ENCODE measurements at places on chromosomes 3 and 15.

DNA sequence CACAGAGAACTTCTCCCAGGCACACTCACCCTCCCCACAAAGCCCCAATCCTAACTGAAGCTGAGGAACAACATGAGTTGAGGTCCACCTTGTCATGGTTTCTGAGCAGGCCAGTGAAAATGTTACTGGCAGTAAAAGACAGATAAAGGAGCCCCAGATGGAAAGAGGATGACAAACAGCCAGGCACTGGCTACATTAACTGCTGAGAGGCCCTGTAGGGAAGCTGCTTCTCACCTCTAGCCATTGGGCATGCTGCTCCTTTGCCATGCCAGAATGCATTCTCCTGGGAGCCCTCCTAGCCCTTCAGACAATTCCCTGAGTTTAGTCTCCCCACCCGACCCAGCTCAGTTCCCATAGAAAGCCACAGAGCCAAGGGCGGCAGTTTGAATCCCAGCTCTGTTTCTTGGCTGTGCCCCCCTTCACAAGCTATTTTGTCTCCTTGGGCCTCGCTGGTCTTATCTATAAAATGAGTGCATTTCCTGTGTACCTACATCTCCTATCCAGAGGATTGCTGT lies 60.5 kb downstream of the LMCD1 start:
- no peak for DNase-seq

- no peak for DNase-seq
These were observed 14.4 kb upstream of the GOLGA8J start for GRCh38 chr15:30068326-30068725.

DNA sequence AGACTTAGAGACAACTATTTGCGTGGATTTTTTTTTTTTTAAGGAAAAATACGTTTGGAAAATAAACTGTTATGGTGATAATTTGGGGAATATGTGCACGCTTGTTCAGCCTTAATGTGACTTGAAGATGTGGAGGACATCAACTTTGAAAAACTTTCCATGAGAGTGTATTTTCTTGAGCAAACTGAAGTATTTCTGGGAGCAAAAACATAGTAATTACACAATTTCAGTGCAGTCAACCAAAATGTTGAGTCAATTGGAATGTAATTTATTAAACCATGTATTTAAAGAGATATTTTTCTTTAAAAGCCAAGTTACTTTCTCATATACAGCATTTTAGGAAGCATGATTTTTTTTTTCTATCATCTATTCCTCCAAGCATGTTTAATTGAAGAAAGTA lies 80.3 kb upstream of the FLNB start:
- no peak for DNase-seq

GRCh38 chr3:63768386-63768785 lies 50.7 kb upstream of the C3orf49 start:
- no peak for DNase-seq

DNA sequence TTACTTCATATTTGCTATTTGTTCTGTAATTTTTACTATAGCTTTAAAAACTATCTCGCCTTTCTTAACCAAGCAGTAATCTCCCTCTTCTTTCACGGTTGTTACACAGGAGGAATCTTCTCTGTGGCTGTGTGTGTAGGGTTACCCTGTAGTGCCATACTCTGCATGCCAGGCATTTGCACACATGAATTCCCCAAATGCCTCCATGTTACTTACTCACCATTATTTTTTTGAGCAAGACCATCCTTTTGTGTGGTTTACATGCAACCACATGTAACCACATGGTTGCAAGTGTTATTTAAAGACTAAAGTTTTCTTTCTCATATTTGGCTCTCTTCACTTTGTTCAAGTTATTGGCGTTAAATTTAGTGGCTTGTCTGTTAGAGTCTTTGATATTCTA lies 45.5 kb downstream of the HPS3 start:
- DNase-seq, result no peak

DNA sequence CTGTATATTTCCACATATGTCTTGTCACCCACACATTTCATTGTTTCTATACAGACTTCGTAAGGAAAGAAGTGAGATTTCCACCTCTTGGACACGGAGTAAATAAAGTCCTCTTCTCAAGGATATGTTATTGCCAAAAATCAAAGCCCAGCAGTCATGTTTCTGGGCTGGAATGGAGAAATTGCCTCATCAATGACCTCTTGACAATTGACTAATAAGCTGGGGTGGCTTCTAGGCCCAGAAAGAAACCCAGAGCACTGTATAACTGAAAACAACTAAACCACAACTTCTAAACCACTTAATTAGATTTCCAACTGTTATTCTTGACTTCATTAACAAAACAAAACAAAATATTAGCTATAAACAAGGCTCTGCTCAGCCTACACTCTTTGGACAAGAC lies 56.4 kb upstream of the SLC24A5 start:
- DNase-seq, result no peak

- no peak for DNase-seq
These were observed 20.5 kb downstream of the GALK2 start for GRCh38 chr15:49190586-49190985.

DNA sequence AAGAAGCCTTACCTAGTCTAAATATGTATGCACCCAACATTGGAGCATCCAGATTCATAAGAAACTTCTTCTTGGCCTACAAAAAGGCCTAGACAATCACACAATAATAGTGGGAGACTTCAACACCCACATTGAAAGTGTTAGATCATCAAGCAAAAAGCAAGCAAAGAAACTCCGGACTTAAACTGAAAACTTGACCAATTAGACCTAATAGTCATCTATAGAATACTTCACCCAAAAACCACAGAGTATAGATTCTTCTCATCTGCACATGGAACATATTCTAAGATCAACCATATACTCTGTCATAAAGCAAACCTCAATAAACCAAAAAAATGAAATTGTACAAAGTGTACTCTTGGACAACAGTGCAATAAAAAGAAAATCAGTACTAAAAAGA lies 22.3 kb upstream of the OR5K4 start:
- DNase-seq, result no peak

DNA sequence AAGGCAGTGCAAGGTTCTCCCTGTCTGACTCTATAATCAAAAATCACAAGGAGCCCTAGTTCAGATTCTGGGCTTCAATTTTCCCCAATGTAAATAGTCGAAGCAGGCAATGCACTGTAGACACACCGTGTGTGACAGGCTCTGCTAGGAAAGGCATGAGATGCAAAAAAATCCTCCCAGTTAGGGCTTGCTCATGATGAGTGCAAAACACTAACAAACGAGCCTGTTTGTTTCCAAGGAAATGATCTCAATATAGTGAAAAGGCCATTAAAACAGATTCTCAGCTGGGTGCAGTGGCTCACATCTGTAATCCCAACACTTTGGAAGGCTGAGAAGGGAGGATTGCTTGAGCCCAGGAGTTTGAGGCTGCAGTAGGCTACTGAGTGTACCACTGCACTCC lies 55.7 kb downstream of the UMPS start:
- DNase-seq, result no peak

- no peak for DNase-seq
These were observed 164.6 kb upstream of the HES1 start for GRCh38 chr3:193971261-193971751.

GRCh38 chr15:76204916-76205460 lies 106.3 kb downstream of the ETFA start:
- no peak for DNase-seq

GRCh38 chr3:119675188-119675874 lies 1.9 kb downstream of the COX17 start:
- DNase-seq, result no peak

- no peak for DNase-seq
These were observed 2.9 kb downstream of the WNT5A start for GRCh38 chr3:55484191-55484689.

- DNase-seq, result no peak
These were observed 116.5 kb downstream of the SLMAP start for GRCh38 chr3:57872606-57873005.

GRCh38 chr3:62837145-62837787 lies 38.0 kb downstream of the CADPS start:
- DNase-seq, result no peak

GRCh38 chr15:91408476-91409076 lies 308.5 kb downstream of the SV2B start:
- no peak for DNase-seq

DNA sequence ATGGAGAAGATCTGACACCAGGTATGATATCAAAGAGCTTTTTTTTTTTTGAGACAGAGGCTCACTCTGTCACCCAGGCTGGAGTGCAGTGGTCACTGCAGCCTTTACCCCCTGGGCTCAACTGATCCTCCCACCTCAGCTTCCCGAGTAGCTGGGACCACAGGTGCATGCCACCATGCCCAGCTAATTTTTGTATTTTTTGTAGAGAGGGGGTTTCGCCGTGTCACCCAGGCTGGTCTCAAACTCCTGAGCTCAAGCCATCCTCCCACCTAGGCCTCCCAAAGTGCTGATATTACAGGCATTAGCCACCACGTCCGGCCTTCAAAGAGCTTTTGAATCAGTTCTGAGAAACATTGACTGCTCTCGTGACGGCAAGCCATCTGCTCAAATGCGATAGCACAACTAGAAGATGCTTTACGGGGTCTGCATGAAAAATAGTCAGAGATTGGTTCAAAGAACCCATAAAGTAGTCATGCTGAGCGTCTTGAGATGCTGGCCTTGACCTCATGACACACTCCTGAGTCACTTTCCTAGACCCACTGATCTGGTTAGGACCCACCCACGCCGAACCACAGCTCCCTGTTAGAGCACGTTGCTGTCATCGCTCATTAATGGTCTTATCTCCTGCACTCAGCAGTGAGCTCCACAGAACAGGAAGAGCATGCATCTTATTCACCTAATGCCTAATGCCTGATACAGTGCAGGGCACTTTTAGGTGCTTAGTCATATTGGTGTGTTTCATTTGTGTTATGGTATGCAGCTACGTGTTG lies 57.0 kb upstream of the NR2F2 start:
- no peak for DNase-seq

DNA sequence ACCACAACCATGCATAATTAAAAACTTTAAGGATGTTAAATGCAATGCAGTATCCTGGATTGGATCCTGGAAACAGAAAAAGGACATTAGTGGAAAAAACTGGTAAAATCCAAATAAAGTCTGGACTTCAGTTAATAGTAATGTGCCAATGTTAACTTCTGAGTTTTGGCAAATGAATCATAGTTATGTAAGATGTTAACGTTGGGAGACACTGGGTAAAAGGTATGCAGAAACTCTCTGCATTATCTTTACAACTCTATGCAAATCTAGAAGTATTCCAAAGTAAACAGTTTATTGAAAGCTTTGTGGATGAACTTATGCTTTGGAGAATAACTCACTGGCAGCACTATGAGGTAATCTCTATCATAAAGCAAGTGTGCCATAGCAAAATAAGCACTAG lies 357.4 kb downstream of the RORA start:
- DNase-seq, result no peak

GRCh38 chr15:101373577-101373976 lies 78.5 kb upstream of the SNRPA1 start:
- no peak for DNase-seq

- DNase-seq, result no peak
These were observed 1278.0 kb downstream of the OTOL1 start for GRCh38 chr3:162774613-162775100.

GRCh38 chr15:94023531-94023930 lies 207.8 kb upstream of the MCTP2 start:
- DNase-seq, result no peak

- DNase-seq, result no peak
These were observed 10.1 kb upstream of the FSTL1 start for GRCh38 chr3:120460862-120461261.

GRCh38 chr3:11382146-11382745 lies 110.0 kb downstream of the ATG7 start:
- no peak for DNase-seq

- no peak for DNase-seq
These were observed 86.1 kb downstream of the XXYLT1 start for GRCh38 chr3:195184716-195185421.

DNA sequence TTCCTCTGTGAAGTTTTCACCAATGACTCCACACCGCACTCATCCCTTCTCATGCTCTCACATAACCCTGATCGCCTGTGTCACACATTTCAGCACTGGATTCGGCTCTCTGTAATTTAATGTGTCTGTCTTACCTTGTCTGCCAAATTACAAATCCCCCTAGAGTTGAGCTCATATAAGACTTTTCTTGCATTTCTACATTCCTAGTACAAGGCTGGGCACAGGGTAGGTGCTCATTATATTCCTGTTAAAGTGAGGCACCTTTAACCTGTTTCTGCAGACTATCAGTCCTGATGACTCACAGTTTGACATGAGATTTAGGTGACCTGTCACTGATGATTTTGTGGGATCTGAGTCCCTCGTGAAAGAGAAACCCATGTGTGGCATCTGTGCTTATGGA lies 22.6 kb downstream of the TGM5 start:
- no peak for DNase-seq

DNA sequence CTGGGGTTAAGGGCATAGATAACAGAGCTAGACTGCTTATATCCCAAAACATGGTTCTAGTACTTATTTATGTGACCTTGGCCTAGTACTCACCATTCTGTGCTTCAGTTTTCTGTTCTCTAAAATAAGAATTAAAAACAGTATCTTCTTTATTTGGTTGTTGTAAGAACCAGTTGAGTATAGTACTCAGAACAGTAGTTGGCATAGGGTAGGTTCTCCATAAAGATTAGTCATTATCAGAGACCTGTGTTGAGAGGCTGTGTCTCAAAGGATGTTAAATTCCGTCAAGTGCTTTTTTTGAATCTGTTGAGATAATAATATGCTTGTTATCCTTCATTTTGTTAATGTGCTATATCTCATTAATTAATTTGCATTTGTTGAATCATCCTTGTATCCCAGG lies 47.4 kb upstream of the OSTN start:
- DNase-seq, result no peak

DNA sequence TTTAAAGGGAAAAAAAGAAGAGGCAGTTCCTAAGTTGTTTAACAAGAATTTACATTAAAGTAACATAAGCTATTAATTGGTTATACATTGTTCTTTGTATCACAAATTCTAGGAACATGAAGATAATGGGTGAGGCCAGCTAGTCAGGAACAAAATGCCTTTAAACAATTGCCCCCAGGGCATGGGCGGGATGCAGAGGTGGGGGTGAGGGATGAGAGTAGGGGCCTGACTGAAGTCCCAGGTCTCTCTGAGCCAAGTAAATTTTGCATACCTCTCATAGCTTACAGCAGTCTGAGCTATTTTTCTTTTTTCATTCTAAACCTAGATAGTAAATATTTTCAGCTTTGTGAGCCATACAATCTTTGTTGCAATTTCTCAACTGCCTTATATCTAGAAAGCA lies 77.8 kb upstream of the RNU6-1 start:
- no peak for DNase-seq

GRCh38 chr3:65967451-65967850 lies 71.3 kb downstream of the MAGI1 start:
- DNase-seq, result no peak

DNA sequence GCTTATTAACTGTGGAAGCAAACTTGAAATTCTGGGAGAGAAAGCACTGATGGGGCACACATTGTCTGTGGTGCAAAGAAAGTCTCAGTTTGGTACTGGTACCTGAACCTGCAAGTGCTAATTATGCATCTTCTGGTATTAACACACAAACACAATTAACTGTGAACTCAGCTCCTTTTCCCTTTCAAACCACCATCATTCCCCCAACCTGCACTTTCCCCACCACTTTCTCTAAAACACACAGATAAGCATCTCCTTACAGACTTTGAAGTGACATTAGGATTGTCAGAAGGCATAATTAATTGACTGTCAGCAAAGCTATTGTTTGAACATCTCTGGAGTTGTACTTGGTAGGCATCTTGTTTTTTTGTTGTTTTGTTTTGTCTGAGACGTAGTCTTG lies 452.2 kb upstream of the TPRG1 start:
- no peak for DNase-seq

- peak; percentile 1 for DNase-seq
These were observed 106.3 kb downstream of the ZBTB20 start for GRCh38 chr3:115040673-115041286.

All from activated naive CD4-positive, alpha-beta T cell (primary cell).